ENCODE measurements at places on chromosomes 6 and 20.

GRCh38 chr20:51961964-51962761 lies 159.8 kb upstream of the SALL4 start:
- no peak for DNase-seq

DNA sequence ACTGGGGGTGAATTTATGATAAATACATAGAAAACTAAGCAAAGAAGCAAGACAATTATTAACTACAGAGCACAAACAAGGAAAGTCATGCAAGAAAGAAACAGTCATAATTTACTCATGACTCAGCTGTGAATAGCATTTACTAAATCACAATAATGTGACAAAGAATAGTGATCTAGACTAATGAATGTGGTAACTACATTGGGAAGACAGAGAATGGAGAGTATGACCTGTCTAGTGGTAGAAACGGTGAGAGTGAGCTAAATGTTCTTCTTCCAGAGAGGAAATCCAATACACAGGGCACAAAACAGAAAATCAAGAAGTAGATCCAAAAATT lies 153.5 kb upstream of the DST start:
- no peak for DNase-seq

GRCh38 chr20:2741463-2741862 lies 48.9 kb downstream of the EBF4 start:
- DNase-seq, result no peak

DNA sequence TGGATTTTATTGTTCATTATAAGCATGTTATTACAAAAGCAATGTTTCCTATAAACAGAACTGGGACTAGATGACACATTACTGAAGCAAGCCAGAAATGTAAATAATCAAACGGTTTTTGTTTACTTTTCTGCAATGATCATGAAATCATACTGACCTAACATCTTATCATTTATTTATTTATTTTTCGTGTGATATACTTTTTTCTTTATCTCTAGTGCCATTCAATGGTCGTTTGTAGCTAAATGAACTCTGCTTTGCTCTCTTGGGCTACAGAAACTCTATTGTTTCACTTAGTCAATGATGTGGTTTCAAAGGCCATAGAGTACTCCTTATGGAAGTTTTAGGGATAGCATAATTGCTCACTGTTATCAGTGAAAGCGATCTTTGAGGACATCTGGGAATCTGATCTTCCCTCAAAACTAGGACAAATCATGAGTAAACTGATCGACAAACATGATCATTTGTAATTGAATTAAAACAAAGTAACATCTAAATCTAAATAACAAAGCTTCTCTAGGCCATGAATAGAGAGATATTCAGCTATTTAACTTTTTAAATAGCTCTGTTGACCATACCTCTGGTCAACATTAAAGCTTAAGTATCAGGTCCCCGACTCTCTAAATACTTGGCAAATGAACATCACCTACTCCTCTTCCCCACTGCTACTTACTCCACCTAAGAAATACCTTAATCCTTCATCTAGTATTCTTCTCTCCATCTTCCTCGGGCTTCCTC lies 933.4 kb downstream of the TFAP2A start:
- no peak for DNase-seq

GRCh38 chr6:26022132-26022472 lies 59.5 kb downstream of the TRIM38 start:
- DNase-seq, result peak; percentile 19

DNA sequence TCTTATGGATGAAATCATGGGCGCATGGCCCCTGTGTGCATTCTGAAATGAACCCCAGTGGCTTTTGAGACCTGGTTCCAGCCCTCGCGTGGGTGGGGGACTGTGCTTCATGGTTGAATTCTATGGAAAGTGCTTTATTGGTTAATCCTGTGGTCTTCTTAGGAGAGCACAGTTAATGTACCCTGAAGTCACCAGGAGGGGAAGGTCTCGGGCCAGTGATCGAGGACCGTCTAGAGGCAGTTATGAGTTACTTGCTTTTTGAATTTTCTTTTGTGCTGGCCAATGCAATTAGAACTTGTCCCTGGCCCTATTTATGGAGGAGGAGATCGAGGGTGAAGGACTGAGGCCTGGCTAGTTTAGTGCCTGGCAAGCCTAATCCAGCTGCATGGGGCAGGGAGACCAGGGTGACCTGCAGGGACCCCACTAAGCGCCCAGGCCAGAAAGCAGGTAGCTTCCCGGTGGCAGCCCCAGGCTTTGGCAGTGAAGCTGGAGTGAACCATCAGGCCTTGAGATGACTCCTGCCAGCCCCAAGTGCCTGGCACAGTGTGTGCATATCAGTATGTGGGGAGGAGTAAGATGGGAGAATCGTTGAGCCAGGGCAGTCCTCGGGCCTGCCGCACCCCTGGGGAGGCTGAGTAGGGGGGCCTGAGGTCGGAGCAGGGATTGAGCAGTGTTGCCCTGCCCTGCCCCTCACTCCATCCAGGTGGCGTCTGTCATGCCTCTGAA lies 144.6 kb upstream of the RNF24 start:
- DNase-seq, result no peak

DNA sequence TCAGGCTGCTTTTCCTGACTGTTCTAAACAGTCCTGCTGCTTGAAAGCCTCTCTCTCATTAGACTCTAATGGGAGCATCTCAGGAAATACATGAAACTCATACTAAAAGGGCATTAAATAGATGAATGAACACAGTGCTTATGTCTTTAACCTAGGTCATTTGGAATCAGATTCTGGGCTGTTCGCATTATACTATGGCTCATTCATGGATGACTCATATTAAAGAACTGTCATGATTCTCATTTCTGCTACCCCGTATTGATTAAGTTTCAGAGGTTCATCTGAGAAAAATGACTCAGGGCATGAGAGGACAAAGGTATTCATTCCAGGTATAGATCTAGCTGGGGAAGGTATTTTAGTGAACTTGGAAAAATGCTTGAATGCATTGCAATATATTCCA lies 335.5 kb downstream of the GJA1 start:
- no peak for DNase-seq

DNA sequence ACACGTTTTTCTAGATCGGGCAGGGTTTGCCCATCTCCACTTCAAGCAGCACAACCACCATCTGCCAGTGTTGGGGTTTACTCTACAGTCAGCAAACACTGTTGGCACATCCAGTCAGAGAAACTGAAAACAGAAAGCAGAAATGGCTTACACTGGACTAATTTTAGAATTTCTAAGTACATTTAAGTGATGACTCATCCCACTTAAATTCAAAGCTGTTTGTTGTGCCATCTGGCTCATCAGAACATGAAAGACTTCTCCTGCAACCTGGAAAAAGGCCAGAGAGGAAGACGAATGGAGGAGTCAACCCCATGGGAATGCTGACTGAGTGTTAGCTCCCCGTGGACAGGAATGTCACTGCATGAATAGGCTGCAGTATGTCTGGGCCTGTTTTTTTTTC lies 21.8 kb downstream of the FAM209B start:
- no peak for DNase-seq

GRCh38 chr6:72132427-72132826 lies 246.1 kb downstream of the RIMS1 start:
- no peak for DNase-seq

DNA sequence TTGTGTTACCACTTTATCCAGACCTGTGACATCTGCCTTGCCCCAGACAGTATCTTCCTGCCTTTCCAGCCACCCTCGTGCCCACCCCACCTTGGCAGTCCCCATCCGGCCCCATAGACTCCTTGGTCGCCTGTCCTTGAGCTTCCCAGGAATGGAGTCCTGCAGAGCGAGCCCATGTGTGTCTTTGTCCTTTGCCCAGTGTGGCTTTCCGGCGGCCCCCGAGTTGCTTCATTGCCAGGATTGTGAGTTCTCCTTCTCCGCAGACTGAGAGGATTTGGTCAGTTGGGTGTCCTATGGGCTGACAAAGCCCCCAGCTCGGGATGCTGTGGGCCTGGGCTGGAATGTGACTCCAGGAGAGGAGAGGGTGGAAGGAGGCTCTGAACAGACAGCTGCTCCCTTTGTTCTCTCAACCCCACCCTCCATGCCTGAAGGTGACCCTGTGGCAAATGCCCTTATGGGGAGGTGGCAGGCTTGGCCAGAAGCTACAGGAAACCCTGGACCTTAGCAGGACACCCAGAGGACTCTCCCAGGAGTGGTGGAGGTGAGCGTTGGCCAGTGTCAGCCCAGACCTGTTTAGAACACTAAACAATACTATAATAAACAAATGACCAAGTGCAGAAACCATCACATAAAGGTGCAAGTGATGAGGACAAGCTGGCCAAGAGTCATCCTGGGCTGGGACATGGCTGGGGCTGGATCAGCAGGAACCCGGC lies 1.9 kb upstream of the CST1 start:
- no peak for DNase-seq

DNA sequence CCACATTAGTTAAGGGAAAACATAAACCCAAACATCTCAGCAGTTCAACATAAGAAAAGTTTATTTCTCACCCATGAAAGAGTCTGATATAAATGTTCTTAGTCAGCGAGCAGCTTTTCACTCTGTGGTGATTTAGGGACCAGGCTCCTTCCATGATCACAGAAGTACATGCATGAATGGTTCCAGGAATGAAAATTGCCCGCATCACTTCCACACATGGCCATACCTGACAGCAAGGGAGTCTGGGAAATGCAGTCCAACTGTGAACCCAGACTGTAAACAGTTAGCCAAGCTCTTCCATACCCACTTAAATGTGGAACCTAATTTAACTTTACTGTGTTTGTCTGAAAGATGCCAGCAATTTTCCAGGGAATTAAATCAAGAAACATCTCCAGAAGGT lies 353.9 kb downstream of the HACE1 start:
- DNase-seq, result no peak

DNA sequence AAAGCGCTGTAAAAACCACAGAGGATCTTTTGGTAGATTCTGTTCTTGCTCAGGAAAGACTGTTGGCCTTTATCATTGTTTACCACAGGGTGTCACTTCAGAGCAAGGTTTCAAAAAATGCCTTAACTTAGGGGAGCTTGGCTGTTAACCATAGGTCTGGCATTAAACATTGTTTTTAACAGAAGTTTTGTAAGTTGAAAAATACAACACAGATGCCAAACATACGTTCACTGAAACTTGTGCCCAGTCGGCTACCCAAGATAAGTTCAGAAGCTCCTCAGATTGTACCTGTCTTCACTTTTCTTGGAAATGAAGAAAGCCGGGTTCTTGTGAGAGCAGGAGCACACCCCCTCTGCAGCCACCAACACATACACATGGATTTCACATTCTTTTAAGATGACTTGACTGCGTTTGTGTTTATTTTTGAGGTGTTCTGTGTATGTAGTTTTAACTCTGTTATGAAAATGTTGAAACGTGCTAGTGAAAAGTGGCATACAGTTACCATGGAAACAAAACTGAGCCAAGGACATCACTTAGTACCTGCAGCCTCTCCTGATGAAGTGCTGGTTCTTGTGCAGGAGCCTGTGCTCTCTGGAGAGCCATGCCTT lies 64.9 kb downstream of the SYCP2L start:
- no peak for DNase-seq

GRCh38 chr20:44956410-44956809 lies 3.8 kb downstream of the TOMM34 start:
- no peak for DNase-seq

All from stimulated activated CD4-positive, alpha-beta T cell treated with anti-CD3 and anti-CD28 coated beads, Interleukin-4, amount 100 ng/mL, for 1 hour (primary cell).